ENCODE measurements at places on chromosomes 6 and 20.

GRCh38 chr6:99393366-99393697 is 663 bp downstream of the COQ3 start:
- no peak for DNase-seq

- DNase-seq, result no peak
Measured at GRCh38 chr6:80210618-80211017, 104.1 kb downstream of the BCKDHB start.

GRCh38 chr6:167279766-167280446 is 11.2 kb upstream of the UNC93A start:
- DNase-seq, result no peak

- peak; percentile 84 for DNase-seq
Measured at GRCh38 chr6:13303668-13304017, 24.7 kb downstream of the TBC1D7 start.

DNA sequence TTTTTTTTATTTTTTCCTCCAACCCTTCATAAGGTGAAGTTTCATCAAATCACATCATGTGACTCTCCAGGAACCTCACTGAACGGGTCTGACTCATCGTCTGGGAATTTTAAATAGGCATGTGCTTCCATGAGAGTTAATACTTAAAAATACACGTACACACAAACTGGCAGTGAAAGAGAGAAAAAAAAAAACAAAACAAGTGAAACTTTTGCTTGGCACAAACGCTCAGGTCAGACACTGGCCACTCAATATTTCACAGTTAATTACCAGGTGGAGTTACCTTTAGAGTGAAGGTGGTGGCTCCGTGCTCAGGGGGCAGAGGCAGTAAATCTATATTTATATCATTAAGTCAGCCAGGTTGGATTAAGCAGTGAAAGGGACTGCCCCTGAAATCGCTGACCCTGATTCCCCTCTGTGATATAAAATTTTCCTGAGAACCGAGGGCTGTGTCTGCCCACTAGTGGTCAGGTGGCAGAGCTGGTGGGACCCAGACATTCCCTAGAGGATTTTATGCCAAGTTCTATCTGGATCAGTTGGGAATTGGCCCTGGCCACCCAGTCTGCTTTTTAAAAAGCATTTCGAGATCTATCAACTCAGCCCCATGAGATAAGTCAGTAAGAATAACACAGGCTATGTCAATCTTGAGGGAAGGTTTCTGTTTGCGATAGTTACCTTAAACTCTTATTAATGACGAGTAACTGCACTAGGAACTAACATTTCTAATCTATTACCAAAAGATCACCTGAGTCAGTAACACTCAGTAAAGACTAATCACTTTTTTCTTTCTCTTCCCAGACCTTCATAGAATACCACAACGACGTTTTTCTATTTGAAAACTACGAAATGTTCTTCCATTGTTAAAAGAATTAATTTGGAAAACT is 259.1 kb downstream of the HDGFL1 start:
- DNase-seq, result no peak

DNA sequence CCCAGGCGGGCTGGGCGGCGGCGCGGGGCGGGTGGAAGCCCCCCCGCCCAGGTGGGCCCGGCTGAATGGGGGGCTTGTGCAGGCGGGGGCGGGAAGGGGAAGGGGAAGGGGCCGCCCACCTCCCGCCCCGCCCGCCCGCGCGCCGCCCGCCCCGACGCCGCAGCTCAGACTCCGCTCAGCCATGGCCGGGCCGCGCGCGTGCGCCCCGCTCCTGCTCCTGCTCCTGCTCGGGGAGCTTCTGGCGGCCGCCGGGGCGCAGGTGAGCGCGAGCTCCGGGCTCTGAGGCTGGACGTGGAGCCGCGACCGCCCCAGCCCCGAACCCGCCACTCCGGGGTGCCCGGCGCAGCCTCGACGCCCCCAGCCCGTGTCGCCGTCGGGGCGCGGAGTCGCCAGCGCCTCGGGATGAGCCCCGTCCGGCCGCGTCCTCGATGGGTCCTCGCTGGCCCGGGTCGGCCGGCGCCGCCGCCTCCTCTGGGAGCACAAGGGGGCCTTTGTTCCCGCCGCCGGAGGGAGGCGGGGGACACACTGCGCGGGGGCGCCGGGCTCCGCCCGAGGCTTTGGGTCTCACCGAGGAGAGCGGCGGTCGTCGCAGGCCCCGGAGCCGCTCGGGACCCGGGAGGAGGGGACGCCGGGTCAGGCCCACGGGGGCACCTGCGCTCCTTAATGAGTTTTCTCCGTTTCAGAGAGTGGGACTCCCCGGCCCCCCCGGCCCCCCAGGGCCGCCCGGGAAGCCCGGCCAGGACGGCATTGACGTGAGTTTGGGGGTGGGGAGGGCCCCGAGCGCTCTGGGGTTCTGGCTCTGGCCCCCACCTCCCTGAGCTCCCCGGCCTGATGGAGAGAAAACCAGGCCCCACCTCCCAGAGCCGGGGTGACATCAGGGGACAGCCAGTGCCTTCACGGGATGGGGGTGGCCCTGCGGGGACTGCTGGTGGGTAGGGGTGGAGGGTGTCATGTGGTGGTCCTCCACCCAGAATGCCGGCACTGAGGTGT is at the start of gene COL9A3:
COL9A3 (plus strand) TSS at position 167 of the 990 bp plus-strand sequence; CDS start at position 182, 15 bp downstream.
- DNase-seq, result peak; percentile 68

DNA sequence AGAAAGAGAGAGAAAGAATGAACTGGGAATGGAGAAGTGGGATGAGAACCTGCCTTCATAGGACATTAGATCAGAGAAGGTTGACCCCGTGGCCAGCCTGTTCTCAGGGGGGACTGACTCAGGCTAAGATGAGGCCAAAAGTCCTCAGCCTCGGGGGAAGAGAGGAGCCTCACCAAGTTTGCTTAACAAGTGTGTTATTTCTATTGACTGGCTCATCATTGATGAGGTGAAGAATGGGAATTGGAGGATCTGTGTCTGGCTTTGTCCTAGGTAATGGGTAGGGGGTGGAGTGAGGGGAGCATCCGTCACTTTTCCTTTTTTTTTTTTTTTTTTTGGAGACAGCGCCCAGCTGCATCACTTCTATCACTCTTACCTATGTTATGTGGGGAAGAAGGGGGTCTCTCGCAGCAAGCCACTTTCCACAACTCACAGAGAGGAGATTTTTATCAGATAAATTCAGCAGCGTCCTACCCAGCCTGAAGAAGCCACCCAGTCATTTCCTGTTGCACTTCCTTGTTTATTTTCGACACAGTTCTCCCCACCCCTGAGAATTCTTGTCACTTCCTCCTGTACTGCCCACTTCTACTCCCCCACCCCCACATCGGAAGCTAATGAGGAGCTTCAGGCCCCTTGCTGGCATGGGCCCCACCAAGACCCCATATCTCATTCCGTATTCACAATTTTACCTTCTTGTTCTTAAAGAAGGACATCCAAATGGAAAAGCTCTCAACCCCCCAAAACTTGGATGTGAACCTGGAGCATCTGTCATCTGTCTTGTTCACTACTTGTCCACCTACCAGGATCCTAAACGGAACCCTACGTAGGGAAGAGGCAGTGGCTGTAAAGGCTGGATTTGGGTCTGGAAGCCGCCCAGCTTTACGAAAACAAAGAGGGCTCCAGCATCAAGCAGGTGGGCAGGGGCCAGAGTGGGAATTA is 2.8 kb upstream of the RNASET2 start:
- DNase-seq, result peak; percentile 80

DNA sequence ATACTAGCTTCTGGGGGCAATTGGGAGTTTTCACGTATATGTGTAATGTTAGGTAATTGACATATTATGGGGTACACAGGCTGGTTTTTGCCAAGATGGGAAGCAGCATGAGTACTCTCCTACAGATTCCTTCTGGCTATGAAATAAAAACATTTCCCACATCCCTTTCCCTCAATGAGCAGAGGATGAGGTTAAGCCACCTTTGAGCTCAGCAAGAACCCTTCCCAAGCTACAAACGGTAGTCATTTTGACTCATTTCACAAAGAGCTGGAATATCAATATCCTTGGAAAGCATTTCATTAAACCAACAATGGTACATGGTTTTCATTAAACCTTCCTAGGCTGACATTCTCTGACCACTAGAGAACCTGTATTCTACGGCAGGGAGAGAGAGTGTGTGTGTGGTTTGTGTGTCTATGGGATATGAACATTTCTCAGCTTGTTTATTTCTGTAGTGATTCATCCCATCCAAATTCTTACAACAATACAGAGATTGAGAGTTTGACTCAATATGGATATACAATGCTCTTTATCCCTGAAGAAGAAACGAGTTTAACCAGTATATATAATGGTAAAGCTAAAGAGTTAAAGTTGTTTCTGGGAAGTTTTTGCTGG is 119.5 kb downstream of the ARHGAP18 start:
- no peak for DNase-seq

- no peak for DNase-seq
Measured at GRCh38 chr6:43604174-43604573, 24.9 kb downstream of the GTPBP2 start.

- DNase-seq, result no peak
Measured at GRCh38 chr6:81762606-81763005, 10.1 kb upstream of the TENT5A start.

GRCh38 chr6:163731215-163732013 is 316.9 kb downstream of the QKI start:
- DNase-seq, result no peak

GRCh38 chr6:170281331-170282292 is 9.3 kb downstream of the DLL1 start:
- DNase-seq, result no peak

Data from pons (tissue), 1 donor.